ENCODE measurements at places on chromosomes 12 and 14. TPM values are rescaled to one million over a fixed set of nuclear protein-coding genes. Genes with fewer than 3 reads are reported as not detected.

Gene WNT5B
- 4.7 TPM for total RNA-seq

Gene MYF6
- total RNA-seq = not detected

Gene CCDC184
- total RNA-seq = 0.41 TPM

GRCh38 chr14:83463500-83464098, 1929.9 kb upstream of the SEL1L start:
- no peak for DNase-seq

DNA sequence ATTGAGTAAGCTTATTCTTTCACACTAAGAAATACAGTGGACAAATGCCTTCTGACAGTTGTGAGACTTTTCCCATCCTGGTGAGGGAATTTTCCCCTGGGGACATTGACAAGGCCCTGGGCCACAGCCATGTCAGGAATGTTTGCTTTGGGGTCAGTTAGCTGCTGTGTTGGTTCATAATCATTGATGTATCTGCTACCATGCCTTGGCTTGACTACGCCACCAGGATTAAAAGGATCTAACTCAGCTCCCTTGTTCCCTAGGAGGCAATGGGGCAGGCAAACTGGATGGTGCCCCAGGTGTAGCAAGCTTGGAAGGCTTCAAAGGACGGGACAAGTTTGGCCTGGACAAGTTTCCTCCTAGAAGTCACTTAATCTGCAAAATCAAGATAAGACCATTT, 3.1 kb upstream of the CCDC88C start:
- DNase-seq = no peak

GRCh38 chr12:101763246-101763931, 24.1 kb upstream of the SYCP3 start:
- DNase-seq = no peak

DNA sequence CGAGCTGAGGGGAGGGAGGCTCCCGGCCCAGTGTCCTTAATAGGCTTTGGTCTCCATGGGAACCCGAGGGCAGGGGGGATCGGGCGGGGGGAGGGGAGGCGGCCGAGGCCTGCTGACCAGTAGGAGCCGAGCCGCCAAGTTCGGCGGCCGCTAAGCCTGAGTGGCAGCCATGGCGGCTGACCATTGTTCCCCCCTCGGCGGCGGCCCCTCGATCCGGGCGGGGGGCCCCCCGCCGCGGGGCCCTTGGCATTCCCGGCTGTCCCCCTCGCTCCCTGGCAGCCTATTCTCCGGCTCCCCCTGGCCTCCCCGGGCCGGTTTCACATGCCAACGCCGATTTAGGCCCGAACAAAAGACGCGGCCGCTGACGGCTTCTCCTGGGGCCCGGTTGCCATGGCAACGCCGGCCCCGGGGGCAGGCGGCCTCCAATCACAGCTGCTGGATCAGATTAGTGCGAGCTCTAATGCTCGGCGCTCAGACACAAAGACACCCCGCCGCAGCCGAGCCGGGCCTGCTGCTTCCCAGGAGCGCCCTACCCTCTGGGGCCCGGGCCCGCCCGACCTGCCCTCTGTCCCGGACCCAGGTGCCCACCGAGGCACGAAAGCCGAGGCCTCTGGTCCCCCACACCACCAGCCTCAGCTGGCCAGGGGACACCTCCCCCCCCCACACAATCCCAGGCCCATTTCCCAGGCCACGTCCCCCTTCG, 7.3 kb downstream of the MSI1 start:
- DNase-seq = no peak

DNA sequence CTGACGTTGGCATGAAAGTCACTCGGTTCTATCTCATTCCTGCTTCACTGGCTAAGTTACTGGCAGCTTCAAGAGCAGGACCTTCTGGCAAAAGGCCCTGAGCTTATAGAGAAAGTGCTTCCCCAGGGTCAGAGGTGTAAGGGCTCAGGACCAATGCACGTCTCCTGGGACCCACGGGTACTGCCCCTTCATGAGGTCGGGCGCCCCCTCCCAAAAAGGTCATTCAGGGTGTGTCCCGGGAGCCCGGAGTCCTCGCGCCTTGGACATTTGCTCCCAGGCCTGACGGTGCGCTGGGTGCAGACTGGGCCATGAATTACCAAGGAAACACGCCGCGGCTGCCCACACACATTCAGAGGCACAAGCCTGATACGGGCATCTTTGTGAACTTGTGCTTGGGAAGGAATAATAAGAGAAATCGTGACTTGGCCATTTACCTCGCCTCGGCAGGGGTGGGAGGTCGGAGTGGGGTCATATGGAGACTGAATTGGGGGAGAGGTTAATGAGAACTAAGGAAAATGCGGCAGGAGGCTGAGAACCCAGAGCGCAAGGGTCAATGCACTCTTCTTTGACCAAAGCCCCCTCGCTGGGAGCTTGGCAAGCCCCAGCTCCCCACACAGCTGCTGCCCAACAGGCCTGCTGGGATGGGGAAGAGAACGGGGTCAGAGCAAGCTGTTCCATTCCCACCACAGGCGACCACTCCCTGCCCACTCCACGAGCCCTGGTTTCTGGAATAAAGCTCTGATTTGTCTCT, 15.7 kb upstream of the SLC6A12 start:
- no peak for DNase-seq

- DNase-seq = no peak
These were observed 83.8 kb downstream of the SLC38A6 start for GRCh38 chr14:61064856-61065255.

- DNase-seq = no peak
These were observed 9.5 kb downstream of the PHETA1 start for GRCh38 chr12:111359231-111359913.

Measured in mucosa of descending colon (tissue), 3 donors.